Stimulated activated CD4-positive, alpha-beta T cell treated with anti-CD3 and anti-CD28 coated beads, Interleukin-15, amount 100 ng/mL, for 1 hour (primary cell): ENCODE measurements at places on chromosomes 1 and 21.
A peak's percentile ranks its signal among the peaks of the same experiment; 100 is the strongest.

- DNase-seq, result no peak
These were observed 1.8 kb upstream of the CKS1B start for GRCh38 chr1:154972517-154973343.

GRCh38 chr1:33319949-33320618 lies 814 bp downstream of the A3GALT2 start:
- no peak for DNase-seq

- DNase-seq, result no peak
These were observed 20.4 kb downstream of the ODF2L start for GRCh38 chr1:86375688-86376087.

DNA sequence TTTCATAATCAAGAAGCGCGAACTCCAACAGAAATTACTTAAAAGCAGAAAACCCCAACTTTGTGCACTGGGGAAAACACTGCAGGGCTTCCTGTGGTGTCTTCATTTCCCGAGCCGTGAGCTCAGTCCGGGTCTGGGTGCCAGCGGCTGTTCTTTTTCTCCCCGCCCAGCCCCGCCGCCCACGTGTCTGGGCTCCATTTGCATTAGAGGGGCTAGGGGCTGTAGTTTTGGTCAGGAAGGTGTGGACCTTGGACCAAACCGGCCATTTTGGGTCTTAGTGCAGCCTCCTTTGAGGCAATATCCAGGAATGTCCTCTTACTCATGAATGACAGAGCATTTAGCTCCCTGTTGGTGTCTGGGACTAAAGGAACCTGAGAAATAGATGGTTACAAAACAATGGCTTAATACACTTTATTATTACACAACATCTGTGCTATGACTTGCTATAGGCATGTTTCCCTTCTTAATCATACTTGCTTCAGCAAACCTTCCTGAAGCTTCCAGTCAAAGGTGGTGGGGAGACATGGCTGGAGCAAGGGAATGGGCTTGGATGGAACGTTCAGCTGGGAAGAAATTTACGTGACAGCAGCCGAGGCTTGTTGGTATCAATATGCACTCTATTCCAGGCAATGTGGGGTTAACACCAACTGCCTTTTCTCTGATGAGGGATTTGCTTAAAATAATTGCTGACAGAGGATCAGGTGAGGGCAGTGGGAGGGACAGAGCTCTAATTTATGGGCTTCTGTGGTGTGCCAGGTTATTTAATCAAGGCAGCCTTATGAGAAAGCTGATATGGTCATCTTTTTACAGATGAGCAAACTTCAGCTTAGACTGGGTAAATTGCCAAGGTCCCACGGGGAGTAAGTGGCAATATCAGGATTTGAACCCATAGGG lies 1.1 kb downstream of the AGTRAP start:
- DNase-seq, result no peak

GRCh38 chr1:213448360-213448759 lies 397.3 kb downstream of the RPS6KC1 start:
- no peak for DNase-seq

DNA sequence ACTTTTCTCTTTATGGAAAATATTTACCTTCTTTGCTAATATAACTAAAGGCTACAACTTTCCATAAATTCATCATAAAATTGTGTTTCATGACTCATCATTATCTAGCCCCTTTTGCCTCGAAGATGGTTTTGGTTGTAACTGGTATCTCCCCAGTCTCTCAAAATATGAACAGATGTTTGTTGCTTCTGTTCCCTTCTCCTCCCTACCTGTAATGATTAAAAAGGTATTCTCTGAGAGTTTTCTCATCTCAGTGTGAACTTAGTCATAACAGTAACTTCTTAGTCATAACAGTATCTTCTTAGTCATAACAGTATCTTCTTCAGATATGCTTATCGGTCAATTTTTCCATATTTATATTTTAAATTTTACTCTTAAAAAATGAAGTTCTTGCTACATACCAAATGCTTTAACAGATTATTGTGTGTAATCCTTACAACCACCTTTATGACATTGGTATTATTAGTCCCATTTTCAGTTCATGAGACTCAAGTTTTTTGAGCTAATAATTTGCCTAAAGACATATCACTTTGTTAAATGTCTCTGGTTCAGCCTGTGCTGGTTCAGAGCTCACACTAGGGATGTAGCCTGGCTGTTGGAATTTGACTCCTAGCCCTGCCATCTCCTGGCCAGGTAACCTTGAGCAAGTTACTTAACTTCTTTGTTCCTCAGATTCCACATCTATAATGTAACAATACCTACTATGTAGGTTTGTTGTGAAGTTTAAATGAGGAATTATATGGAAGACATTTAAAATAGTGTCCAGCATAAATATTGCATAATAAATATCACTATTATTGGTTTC lies 32.6 kb downstream of the ATP1B1 start:
- no peak for DNase-seq

DNA sequence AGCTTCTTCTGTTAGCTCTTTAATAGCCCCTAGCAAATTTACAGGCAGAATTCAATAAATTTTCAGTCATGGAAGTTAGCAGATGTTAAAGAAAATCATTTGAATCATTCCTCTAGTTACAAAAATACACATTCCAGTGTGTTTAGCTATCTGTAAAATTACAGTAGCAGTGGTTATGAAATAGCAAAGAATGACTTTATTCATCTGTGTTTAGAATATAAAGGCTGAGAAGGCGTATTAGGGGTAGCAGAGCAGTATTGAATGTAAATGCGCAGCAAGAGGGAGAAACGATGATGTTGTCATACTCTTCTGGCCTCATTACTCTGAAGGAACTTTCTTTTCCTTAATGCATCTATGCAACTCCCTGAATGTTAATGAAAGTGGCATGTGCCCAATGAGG lies 106.2 kb upstream of the CYYR1 start:
- no peak for DNase-seq

DNA sequence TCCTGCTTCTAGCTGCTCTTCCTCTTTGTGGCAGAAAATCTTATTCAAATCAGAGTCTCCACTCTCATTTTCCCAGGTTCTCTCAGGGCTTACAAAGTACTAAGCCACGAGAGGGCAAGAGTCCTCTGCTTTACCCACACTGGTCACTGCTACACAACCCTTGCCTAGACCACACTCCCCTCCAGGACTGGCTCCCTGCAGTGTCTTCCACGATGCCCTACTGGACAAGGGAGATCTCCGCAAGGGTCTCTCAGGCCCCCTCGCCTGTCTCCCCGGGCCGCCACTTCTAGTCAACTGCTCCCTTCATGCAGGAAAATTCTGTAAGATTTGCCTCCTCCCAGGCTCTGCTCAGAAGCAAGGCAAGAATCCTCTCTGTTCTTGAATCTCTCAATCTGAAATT lies 319.6 kb downstream of the RRAGC start:
- no peak for DNase-seq

GRCh38 chr21:27292783-27293182 lies 325.9 kb upstream of the ADAMTS5 start:
- DNase-seq, result no peak

GRCh38 chr1:117605774-117606648 lies at the start of gene TENT5C:
Gene TENT5C (plus strand): TSS chr1:117606048. CDS start chr1:117622869, 16,821 bp downstream.
- peak; percentile 98 for DNase-seq

DNA sequence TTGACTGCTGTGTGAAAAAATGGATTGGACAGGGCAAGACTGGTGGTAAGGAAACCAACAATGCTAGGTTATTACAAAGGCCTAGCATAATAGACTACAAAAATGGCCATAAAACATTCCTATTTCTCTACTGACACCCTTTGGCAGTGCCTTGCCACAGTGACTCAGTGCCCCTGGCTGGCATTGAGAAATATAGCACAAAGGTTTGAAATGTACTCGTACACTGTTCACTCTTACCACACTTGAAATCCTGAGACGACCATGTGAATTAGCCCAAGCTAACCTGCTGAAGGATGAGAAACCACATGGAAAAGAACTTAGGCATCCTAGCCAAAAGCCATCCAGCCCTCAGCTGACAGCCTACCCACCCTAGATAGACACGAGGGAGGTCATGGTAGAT lies 149.8 kb upstream of the PALMD start:
- no peak for DNase-seq

DNA sequence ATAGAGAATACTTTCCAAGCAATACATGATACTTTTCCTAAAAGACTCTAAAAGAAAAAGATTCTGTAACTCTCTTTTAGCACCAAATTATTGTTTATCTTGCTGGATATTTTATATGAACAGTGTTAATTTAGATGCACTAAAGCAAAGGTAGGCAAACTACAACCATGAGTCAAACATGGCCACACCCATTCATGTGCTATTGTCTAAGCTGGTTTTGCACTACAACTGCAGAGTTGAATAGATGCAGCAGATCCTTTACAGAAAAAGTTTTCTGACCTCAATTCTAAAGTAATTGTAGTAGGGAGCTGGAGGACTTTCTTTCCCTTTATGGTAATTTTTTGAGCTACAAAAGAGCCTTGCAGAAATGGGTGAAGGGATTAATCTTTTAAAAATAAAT lies 19.4 kb downstream of the BLZF1 start:
- DNase-seq, result no peak

- no peak for DNase-seq
These were observed 217.6 kb downstream of the GREM2 start for GRCh38 chr1:240394353-240394752.

- DNase-seq, result no peak
These were observed 23.7 kb downstream of the IRF2BP2 start for GRCh38 chr1:234586304-234586703.

GRCh38 chr1:30511563-30511962 lies 211.8 kb downstream of the MATN1 start:
- DNase-seq, result no peak

DNA sequence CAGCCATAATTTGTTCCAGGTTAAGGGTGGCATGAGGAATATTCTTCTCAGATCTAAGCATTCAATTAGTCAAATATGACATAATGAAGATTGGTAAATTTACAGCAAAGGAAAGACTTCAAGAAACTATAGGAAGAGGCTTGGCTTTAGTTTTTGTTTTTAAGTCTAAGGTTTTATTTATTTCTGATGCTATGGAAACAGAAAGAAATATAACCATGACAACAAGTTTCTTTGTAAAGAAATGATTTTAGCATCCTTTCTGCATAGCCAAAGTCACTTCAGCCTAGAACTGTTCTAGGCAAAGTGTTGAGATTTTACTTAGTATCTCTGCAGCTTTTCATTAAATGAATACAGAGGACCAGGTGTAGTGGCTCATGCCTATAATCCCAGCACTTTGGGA lies 27.7 kb downstream of the PEA15 start:
- no peak for DNase-seq

DNA sequence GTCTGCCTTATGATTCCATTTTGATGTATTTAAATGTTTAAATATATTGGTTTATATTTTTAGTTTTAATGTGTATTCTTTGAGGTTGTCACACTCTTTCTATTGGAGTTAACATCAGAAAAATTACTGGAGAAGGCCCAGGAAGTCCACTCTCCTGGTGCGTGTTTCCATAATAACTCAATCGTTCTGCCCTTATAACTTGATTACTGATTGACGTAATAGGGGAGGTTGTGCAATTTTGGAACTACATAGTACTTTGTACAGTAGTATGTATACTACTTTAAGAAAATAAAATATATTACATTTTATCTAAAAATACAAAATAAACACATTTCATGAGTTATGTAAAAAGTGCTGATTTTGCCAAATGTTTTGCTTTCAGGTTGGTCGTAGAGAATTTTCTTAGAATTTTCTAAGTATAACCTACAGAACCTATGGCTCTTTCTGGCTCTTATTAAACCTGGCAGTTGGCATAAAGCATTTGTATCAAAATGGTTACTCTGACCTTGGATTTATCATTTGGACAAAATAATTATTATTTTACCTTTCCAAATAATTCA lies 5.7 kb downstream of the PLA2G4A start:
- DNase-seq, result no peak

- DNase-seq, result no peak
These were observed 93.2 kb downstream of the TBX19 start for GRCh38 chr1:168373869-168374268.
